ENCODE measurements at places on chromosomes 16 and 17.

DNA sequence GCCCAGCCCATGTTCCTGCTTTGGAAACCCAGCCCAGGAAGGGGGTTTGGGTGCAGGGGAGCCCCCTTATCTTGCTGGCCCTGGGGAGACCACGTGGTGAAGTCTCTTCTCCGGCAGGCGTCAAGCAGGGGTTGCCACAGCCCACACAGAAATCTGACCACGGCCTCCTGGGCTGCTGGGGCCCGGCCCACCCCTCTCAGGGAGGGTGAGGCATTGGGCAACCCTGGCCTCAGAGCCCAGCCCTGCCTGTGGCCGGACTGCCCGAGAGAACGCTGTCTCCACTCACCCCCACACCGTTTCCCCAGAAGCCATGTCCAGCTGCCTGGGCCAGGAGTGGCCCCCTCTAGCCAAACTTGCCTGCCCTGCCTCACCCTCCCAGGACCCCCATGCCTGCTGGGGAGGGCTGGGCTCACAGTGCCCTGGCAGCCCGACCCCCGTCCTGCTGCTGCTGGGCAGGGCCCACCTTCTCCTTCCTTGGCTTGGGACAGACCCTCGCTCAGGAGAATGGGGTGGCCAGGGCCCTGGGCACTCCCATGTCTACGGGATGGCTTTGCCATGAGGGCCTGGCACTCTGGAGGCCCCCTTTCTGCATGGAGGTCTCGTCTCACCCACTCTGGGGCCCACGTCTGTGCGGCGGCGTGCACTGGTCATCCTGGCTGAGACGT, 6.7 kb downstream of the RPUSD1 start:
- DNase-seq = no peak

GRCh38 chr17:61813211-61813610, 50.1 kb downstream of the BRIP1 start:
- DNase-seq = no peak

- no peak for DNase-seq
Observed at GRCh38 chr16:21101631-21102420, 48.8 kb downstream of the DNAH3 start.

DNA sequence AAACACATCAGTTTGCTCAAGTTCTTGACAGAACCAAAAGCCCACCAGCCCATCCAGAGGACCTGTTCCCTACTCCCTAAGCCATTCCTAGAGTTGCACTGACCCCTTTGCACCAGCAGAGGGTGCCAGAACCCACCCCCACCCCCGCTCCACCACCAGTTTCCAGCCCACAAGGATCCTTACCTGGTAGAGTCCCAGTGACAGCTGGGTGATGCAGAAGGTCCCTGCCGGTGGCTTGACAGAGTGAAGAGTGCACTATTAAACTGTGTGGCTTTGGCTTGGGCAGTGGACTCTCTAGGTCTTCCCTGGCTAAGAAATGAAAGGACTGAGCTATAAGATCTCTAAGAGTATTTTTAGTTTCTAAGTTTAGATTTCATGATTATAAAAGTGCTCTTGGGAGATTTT, 73.3 kb upstream of the MTMR4 start:
- peak; percentile 44 for DNase-seq

- DNase-seq = peak; percentile 81
Observed at GRCh38 chr16:67666559-67667452, at the start of the genes C16orf86 and ENKD1. Gene C16orf86, plus strand, starts transcription at chr16:67666814. Its CDS starts 157 bp downstream, at chr16:67666971. Gene ENKD1, minus strand, starts transcription at chr16:67666750. Its CDS starts 308 bp downstream, at chr16:67666442.
